ENCODE measurements at places on chromosomes 5 and 9.

DNA sequence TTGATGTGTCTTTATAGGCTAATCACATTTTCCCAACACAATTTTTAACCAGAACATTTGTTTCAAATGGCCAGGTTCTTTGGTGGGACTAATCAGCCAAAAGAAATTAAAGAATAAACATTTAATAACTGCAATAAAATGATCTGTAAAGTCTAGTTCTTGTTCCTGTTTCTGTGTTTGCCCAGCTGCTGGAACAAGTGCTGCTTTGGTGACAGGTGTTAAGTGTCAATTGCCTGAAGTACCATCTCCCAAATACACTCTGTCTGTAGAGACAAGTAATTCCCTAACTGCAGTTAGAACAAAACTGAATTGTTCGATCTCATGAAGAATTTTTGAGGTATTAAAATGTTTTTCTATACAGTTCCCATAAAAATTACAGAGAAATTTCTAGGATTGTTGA is 402.3 kb upstream of the CHD1 start:
- no peak for DNase-seq

GRCh38 chr5:150641006-150641570 is 628 bp downstream of the SYNPO start:
- DNase-seq = no peak

GRCh38 chr5:111116550-111116949 is 24.4 kb downstream of the WDR36 start:
- DNase-seq = no peak

DNA sequence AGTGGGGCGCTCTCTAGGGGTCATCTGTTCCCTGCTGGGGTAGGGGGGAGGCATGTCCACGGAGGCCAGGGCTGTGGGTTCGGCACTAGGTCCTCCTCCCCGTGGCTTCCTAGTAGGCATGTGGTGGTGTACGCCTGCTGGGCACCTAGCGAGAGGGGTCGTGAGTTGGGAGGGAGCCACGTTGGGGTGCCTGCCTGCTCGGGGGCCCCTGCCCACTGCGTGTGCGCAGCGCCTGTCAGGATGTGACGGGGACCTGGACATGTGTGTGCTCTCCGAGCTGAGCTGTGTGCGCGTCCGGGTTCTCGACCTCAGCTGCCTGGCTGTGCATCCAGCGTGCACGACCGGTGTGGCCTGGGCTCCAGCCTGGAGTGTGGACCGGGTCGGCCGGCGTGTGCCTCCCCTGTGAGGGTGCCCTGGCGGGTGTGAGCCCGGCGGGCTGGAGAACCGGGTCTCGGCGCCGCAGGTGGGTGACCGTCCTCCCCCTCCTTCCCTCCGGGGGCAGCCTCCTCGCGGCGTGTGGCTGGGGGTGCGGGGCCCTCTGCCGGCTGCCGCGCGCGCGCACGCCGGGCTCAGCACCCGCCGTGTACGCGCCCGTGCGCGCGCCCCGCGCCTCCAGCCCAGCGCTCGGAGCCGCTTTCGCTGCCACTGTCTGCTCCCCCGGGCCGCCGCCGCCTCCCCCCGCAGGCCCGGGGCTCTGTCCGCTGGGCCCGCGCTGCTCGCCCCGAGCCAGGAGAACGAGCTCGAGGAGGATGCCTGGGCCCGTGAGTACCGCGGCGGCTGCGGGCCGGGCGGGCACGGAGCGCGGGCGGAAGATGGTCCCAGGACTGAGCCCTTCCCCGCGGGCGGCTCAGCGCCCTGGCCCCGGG is at the start of gene PRR7:
PRR7 (plus strand) TSS at position 615 of the 866 bp plus-strand sequence. CDS start 8,254 bp downstream, outside the sequence.
- DNase-seq = no peak

- no peak for DNase-seq
These were observed 16.4 kb upstream of the FLT4 start for GRCh38 chr5:180665682-180666404.

GRCh38 chr5:124889850-124890249 is 143.4 kb upstream of the ZNF608 start:
- no peak for DNase-seq

Data from AG04450 (cell line).